Hindlimb muscle (tissue), 1 donor: ENCODE measurements at places on chromosomes 7 and 10.

DNA sequence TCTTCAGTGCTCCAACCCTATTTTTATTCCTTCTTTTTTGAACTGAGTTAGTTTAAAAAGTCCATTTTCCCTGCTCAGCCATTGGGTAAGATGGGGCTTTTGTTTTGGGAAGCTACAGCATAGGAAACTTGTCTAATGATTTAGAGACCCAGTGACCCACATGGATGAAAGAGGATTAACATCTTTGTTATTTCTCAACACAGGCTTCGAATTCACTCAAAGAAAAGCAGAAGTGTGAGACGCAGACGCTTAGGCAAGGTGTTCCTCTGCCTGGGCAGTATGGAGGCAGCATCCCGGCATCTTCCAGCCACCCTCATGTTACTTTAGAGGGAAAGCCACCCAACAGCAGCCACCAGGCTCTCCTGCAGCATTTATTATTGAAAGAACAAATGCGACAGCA, 152.0 kb downstream of the HDAC9 start:
- DNase-seq: no peak

DNA sequence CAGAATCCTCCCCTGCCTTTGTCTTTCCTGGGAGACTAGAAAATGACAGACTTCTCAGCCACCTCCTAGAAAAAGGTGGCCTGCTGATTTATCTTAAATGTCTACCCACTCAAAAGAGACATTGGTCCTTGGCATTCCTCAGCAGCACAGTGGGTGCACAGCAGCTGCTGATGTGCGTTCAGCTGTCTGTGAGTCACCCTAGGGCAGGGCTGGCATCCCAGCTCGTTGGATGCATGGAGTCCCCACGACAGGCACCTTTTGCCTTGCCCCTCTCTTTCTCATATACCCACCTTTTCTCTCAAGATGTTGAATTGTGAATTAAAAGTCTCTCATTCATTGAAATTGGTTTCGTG, 113.0 kb downstream of the DOCK1 start:
- no peak for DNase-seq

GRCh38 chr7:77254429-77254828, 54.8 kb upstream of the FGL2 start:
- DNase-seq: no peak

DNA sequence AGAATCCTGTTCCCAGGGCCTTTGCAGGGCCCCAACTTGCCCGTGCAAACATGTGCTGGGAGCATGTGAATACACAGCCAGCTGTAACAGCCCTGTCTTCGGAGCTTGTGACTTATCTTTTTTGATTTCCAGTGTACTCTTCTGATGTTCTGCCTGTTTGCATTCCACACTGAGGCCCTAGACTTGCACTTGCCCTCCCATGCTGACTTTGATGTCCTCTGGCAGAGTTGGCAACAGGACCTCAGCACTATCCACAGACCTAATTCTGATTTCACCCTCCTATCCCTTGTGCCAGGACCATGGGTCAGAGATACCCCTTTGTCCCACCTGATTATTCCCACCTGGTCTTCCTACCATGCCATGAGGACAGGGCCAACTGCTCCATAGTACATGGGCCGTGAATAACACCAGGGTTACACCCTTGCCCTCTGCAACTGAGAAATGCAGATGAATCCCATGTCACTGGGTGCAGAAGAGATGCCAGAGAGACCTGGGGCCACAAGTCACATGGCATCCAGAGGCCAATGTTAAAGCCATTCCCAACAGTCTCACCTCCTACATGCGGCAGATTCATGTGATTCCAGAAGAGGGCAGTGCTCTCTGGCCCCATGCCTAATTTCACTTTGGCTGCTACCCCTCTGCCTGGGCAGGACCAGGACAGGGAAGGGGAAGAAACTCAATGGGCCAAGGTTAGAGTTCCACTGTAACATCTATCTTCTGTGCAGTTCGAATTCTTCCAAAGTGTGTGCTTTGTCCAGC, 43.0 kb downstream of the SCRN1 start:
- no peak for DNase-seq

GRCh38 chr10:133100186-133100585, 12.5 kb downstream of the ADGRA1 start:
- no peak for DNase-seq

GRCh38 chr10:54742416-54742815, 58.6 kb downstream of the PCDH15 start:
- DNase-seq: no peak

DNA sequence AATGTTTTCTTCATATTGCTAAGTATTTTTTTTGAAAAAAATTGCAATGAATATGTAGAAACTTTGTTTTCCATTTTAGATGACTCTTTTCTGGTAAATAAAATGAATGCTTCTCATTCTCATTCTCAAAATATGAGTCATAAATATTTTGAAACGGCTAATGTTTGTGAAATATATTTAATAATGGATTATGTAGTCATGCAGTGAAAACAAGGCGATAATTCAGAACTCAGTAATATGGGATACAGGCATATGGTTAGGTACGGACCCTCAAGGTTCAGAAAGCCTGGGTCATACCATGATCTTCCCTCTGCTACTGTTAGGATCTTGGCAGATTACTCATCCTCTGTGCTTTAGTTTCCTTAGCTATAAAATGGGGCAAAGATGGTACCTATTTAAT, 46.2 kb upstream of the SLC39A12 start:
- no peak for DNase-seq

DNA sequence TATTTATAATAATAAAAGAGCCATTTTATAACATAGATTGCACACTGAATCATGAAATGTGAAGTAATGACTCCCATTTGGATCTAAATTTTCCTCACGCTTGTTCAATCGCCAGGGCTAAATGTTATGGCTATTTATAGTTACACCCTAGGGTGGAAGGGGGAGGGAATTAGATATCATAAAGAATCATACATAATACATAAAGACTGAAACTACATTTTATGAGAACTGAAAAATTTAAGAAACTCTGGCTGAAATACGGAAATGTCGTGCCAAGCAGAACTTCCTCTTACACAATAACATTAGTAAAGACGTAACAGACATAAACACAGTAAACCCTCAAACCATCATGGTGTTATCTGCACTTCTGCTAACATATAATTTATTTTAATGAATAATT, 327.5 kb upstream of the PHF14 start:
- DNase-seq: no peak

- DNase-seq: no peak
These were observed 1.7 kb upstream of the CDH23 start for GRCh38 chr10:71394926-71395562.

GRCh38 chr10:98411768-98412167, 3.2 kb downstream of the PYROXD2 start:
- no peak for DNase-seq

DNA sequence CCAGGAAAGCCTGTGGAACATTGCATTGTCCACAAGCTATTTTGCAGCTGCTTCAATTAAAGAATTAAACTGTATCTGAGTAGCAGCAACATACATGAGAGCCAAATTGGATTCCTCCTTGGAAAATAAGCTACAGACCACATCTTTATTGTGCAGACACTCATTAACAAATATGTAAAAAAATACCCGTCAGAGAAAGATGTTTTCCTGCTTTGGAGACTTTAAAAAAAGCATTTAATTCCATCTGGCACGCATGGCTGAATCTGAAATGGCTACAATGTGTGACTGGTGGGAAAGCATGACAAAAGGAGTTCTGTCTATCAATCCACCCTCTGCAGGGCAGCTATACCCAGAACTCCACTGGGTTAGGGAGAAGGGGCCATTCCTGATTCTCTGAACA, 73.1 kb upstream of the HPS1 start:
- DNase-seq: no peak

GRCh38 chr10:70320751-70321150, 36.9 kb upstream of the NPFFR1 start:
- no peak for DNase-seq

- DNase-seq: no peak
These were observed 14.2 kb upstream of the POR start for GRCh38 chr7:75900617-75901315.

- no peak for DNase-seq
These were observed 31.2 kb downstream of the ARMC10 start for GRCh38 chr7:103106005-103106702.

DNA sequence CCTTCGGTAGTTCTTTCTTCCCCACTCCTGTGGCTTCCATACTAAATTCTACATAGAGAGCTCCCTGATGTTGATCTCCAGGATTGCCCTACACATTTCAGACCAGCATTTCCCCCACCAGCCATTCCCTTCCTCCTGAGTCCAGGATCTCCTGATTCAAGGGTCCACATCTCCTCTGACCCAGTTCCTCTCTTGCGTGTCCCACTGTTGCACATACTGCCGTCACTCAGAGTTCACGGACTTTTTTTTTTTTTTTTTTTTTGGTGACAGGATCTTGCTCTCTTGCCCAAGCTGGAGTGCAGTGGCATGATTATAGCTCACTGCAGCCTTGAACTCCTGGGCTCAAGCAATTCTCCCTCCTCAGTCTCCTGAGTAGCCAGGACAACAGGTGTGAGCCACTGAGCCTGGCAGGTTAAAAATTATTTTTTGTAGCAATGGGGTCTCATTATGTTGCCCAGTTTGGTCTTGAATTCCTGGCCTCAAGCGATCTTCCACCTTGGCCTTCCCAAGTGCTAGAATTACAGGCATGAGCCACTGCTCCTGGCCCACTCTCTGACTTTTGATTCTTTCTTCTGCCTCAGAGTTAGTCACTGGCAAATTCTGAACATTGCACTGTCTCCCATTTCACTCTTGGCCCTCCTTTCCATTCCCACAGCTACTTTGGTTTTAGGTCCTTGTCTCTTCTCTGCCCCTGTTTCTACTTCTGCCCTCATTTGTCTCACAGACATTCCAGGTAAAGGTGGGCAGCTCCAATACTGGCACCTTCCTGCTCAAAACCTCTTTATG, 29.6 kb upstream of the ZRANB1 start:
- no peak for DNase-seq

DNA sequence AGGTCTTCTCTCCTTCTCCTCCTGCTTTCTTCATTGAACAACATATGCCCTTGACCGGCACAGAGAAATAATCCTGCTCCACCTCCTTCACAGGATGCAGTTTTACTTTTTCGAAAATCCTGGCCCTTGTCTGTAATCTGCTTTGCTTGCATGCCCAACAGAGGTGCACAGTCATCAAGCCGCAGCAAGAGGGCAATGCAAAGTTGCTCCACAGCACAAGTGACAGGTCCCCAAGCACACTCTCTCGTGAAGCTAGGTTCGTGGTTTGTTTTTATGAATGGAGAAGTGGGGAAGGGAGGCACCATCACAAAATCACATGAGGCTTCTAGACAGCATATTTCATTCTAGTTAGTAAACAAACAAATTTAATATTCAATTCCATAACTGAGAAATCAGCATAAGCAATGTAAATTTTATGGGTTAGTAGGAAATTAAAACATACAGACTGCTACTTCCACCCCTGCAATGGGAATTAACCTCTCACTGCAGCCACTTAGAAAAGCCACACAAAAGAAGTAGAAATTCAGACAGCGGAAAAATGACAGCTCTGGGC, 178.8 kb downstream of the TPK1 start:
- DNase-seq: no peak

GRCh38 chr7:1531979-1532455, 1.5 kb downstream of the MAFK start:
- no peak for DNase-seq

DNA sequence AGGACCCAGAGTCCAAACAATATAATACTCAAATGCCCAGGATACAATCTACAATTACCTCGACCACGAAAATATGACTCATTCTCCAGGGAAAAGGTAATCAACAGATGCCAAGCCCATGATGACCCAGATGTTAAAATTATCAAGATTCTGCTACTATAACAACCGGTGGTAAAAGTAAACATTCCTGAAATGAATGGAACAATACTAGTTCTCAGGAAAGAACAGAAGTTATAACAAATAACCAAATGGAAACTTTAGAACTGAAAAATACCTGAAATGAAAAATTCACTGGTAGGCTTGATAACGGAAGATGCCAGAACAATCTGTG, 34.1 kb upstream of the GUSB start:
- DNase-seq: no peak

DNA sequence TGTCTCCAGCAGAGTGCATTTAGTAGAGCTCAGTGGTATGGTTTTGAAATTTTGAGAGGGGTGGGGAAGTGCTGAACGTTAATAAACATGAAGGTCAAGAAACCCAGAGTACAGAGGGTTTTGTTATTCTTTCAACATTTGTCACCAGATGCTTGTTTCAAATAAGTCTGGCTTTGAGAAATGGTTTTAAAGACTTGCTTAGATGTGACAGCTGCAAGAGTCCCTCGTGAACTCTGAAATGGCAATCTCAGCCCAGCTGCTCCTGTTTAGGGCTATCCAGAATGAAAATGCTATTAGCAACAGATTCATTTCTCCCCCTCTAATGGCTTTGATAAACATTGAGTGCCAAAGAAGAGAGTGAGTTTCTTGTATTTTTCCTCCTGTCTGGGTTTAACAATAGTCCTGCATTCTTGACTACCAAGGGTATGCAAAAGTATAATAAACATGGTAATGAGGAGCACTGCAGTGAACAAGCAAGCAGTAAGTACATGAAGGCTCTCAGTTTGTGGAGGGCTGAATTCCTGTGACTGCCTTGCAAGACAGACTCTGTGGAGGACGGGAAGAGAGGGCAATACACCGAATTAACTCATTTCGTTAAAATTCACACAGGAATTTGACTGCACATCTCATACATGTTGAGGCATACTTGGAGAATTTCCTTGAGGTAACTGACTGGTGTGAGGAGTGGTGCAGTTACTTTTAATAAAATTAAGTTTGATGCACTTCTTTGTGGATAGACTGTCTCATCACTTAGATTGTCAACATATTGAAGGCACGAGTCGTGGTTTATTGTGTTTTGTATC, 490.9 kb downstream of the REEP3 start:
- peak; percentile 23 for DNase-seq

GRCh38 chr10:7408291-7409044, 2.4 kb downstream of the SFMBT2 start:
- DNase-seq: peak; percentile 82

GRCh38 chr7:157871681-157872080, 534.9 kb downstream of the DNAJB6 start:
- DNase-seq: no peak

GRCh38 chr7:33411020-33411419, 281.7 kb downstream of the BBS9 start:
- DNase-seq: no peak

GRCh38 chr7:48781752-48782151, 142.6 kb upstream of the CDC14C start:
- no peak for DNase-seq

- DNase-seq: no peak
These were observed 142.8 kb downstream of the HIBADH start for GRCh38 chr7:27519793-27520469.

DNA sequence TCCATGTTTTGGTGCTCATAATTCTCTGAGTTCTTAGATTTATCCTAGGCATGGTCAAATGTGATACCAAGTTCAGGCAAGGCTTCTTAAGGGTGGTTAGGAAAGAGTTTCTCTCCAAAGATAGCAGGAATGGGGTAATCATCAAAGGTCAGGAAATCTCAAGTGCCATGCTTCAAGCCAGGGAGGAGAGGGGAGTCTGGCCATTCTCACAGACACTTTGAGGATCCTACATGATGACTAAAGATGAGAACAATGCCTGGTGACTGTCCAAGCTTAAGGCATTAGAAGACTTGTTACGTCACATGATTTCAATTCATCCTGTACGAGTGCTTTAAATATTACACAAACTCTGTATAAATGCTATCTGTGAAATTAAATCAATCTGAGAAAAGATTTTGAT, 59.4 kb downstream of the POM121L12 start:
- DNase-seq: no peak
